ENCODE measurements at places on chromosomes 2 and 18.
A peak's percentile ranks its signal among the peaks of the same experiment; 100 is the strongest.

- DNase-seq, result no peak
These were observed 560.8 kb upstream of the FAM98A start for GRCh38 chr2:34159901-34160300.

DNA sequence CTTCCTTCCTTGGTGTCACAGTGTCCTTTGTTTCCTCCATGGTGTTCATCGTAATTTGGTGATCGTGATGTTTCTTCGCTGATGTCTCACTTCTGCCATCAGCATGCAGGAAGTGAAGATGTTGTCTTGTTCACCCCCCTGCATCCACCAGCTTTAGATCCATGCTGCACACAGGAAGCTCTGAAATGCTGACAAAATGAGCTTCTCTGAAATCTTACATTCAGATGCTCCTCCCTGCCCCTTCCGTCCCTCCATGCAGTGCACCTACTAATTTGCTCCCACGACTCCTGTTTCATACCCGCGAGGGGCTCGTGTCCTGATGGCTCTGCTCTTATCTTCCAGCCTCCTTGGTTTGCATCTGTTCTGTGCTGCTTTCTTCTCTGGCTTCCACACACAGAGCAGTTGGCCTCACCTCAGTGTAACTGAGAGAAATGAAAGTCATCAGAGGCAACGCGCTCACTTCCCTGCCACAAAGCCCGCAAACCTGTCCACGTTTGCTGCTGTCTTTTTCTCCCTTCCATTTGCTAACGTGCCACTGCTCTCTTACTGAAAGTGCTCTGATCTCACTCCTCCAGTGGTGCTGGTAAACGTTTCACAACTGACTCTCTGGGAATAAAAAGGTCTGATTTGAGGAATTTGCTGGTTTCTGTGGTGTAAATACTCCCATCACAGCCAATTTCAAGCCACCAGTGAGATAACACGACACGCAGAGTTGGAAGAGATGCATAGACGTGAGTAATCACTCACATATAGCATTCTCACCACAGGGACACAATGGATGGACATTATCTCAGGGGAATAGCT is 41.0 kb upstream of the MGAT4A start:
- DNase-seq, result peak; percentile 54

DNA sequence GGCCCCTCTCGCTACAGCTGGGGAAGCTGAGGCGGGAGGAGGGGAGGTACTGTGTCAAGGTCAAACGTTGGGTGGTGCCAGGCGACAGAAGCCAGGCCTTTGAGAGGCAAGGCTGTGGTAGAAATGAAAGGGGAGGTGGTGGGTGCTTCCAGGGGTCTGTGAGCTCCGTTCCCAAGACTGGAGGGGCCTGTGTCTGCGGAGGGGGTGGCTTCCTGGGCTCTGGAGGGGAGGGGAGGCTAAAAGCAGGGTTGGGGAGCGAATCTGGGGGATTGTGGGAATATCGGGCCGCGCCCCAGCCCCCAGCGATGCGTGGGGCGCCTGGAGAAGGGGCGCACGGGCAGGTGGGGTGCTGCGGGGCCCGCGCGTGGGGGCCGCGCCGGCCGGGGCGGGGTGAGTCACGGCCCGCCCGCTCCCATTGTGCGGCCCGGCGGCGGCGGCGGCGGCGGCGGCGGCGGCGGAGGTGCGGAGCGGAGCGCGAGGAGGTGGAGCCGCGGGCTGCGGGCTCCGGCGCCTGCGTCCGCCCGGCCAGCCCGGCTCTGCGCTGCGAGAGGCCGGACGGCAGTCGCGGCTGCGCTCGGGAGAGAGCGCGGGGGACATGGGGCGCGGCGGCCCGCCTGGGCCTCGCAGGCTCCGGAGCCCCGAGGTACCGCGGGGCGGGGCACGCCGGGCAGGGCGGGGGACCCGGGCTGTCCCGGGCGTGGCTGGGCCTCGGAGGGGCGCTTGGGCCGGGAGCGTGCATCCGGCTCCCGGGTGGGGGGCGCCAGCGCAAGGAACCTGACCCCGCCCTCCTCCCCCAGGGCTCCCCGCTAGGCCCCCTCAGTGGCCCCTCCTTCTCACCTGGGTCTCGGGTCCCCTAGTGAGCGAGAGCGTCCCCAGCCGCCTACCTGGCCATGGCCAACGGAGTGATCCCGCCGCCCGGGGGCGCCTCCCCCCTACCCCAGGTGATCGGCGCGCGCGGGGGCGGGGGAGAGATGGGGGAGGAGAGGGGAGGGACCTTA is at the start of gene SLC4A3:
SLC4A3 (plus strand) TSS at position 528 of the 998 bp plus-strand sequence; CDS start at position 891, 363 bp downstream.
- DNase-seq, result no peak

GRCh38 chr18:829432-829831 is 17.4 kb upstream of the YES1 start:
- DNase-seq, result no peak

DNA sequence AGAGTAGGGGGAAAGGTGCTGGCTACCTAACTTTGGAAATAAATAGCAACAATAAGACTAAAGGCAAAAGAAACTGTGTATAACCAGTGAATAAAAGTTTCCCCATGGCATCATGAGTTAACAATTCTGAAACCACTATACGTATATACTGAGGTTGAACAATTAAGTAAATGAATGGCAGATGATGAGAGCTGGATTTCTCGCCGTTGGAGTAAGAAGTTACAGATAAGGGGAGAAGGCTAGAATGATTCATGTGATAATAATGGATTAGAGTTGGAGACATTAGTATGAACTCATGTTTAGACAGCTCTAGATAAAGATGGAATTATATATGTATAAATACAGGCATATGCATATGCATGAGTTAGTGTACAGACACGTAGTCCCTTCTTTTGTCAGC is 152.7 kb downstream of the UBR3 start:
- no peak for DNase-seq

GRCh38 chr2:142462306-142462705 is 331.5 kb upstream of the LRP1B start:
- DNase-seq, result no peak

DNA sequence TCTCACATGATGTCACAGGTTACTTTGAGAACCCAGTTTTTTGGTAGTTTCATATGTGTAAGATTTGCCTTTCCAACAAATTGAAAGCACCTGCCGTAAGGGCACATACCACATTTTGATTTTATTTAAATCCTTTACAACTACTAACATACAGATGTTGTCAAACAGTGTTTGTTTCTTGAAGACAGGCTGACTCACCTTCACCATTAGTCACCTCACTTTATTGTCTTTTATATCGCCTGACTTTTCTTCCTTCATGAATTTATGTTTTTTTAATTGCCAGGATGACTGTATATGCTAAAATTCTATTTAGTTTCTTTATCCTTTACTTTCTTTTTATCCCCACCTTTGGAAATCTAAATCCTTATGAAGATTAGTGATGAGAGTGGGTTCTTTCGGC is 886.7 kb downstream of the SUCLG1 start:
- no peak for DNase-seq

GRCh38 chr2:239310401-239311061 is 90.3 kb downstream of the HDAC4 start:
- DNase-seq, result no peak

GRCh38 chr18:70671889-70672565 is 383.2 kb downstream of the SOCS6 start:
- peak; percentile 19 for DNase-seq

DNA sequence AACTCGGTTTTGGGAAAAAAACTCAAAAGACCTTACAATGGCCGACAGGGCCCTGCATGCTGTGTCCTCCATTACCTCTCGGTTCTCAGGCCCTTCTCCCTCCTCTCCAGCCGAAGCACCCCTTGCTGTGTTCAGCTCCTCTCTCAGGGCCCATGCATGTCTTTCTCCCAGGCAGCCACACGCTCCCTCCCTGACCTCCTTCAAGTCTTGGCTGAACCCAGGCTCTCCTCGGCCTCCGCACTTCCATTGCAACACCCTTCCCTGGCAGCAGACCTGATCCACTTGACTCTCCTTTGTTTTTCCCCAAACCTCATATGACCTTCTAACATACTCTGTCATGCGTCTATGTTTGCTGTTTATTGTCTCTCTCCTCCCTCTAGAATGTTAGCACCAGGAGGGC is 114.0 kb downstream of the CYP26B1 start:
- DNase-seq, result no peak

GRCh38 chr2:1032030-1032429 is 81.4 kb downstream of the SNTG2 start:
- no peak for DNase-seq

- DNase-seq, result no peak
These were observed 17.1 kb downstream of the SMARCAL1 start for GRCh38 chr2:216429428-216429827.

GRCh38 chr18:3652380-3653262 is 202.6 kb downstream of the TGIF1 start:
- no peak for DNase-seq

DNA sequence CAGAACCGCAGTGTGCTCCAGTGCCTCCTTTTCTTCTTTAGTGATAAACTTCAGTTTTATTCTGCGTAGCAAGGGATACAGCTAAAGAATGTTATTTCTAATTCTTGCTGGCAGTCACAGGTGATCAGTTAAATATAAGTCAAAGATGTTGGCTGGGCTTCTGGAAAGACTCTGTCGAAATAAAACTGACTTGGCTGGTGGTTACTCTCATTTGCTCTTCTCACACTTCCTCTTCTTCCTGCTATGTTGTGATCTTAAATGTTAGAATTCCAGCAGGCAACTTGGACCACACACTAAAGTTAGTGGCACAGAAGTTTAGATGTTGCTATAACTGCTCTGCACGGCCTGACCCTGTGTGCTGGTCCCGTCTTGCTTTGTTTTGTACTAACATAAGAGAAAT is 278.6 kb downstream of the CDH19 start:
- DNase-seq, result no peak

GRCh38 chr2:219946021-219946420 is 318.6 kb downstream of the SLC4A3 start:
- DNase-seq, result no peak

DNA sequence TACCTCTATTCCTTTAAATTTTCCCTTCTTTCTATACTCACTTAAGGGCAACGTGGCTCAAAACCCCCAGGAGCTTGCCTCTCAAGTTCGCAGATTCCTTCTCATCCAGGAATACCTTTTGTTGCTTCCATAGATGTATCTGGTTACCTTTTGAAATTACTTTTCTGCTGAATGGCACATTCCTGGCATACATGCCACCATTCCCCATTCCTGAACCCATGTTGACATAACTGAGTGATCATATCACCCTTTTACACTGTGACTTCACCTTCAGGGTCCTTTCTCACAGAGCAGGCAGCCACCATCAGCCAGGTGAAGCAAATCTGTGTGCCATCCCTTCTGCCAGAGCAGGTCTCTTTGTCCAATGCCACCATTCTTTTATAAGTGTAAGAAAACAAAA is 615.8 kb downstream of the ARHGAP15 start:
- no peak for DNase-seq

DNA sequence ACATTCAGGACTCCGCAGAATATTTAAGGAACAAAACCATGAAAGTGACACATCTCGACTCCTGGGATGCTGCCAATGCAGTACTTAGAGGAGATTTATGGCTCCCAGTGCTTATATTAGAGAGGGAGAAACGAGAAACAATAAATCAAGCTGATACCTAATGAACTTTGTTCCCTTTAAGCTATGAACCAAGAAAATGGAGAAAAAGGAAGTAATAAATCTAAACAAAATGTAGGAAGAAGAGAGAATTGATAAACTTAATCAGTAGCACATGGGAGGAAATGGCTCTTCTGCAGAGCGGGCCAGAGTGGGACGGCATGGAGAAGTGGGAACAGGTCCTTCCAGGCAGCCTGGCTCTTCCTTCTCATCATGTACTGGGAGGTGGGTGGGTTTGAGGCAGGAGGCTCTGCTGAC is 42.7 kb downstream of the NPPC start:
- no peak for DNase-seq

DNA sequence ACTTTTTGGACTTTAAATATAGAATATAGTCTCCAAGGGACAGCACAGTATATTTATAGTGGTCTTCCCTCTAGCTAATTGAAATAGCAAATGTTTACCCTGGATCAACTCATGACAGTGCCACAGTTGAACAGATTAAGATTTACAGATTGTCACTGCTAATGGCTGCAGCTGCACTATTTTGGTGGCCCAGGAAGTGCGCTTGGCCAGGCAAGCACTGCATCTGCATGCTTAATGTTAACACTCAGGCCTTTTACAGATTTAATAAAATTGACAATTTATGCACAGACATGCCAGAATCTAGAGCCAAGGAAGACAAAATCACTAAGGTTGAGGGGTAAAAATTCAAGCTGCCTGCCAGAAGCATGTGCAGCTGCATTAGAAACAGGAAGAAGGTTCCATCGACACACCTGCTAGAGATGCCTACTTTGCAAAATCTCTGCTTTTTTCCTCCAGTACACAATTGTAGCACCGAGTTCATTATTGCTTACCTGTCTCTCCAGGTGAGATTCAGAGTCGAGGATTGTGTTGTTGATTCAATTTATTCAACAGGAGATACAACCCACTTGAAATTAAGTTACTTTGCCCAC is 1042.3 kb upstream of the NRXN1 start:
- no peak for DNase-seq

GRCh38 chr18:49175476-49175875 is 224.7 kb upstream of the SMAD7 start:
- no peak for DNase-seq

GRCh38 chr18:48583573-48583972 is 44.7 kb downstream of the CTIF start:
- DNase-seq, result no peak

DNA sequence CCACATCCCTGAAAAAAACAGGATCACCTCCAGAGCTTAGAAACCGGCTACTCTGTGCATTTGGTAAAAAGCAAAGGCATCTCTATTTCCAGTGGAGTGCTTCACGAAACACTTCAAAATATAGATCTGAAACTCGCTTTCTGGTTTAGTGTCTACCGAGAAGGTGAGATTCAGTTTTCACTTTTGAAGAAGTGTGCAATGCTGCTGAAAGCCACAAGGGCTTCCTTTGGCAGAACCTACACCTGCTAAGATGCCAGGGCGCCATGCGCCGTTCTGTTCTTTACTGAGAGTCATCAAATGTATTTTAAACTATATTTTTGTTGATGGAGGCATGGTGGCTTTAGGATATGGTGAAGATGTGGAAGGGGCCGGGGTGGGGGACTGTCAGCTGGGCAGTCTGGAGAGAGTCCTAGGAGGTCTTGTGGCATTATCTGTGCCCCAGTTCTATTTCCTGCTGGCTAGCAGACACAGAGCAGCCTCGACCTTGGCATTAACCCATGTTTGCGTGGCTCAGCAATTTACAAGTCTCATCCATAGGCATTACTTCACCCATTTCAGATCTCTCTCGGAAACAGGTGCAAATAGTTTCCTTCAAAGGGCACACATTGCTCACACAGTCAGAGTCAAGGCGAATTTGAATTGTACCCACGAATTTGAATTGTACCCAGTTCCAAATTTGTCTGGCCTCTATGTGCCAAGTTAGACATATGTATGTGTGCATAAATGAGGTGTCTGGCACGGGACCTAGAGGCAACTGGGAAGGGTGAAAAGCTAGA is 46.7 kb upstream of the KCNF1 start:
- DNase-seq, result no peak

GRCh38 chr2:550860-551567 is 126.2 kb downstream of the TMEM18 start:
- no peak for DNase-seq
